ENCODE measurements at places on chromosomes 3 and 15. TPM values are rescaled to one million over a fixed set of nuclear protein-coding genes. Genes with fewer than 3 reads are reported as not detected.

DAZL gene
- total RNA-seq, result not detected

FBXO40 gene
- not detected for total RNA-seq

ESYT3 gene
- 0.27 TPM for total RNA-seq

FETUB gene
- total RNA-seq, result not detected

GPX1 gene
- 167 TPM for total RNA-seq

SERPINI2 gene
- total RNA-seq, result not detected

ANKRD34C gene
- total RNA-seq, result not detected

ULK3 gene
- total RNA-seq, result 17.7 TPM
